ENCODE measurements at places on chromosomes 13 and 19.

DNA sequence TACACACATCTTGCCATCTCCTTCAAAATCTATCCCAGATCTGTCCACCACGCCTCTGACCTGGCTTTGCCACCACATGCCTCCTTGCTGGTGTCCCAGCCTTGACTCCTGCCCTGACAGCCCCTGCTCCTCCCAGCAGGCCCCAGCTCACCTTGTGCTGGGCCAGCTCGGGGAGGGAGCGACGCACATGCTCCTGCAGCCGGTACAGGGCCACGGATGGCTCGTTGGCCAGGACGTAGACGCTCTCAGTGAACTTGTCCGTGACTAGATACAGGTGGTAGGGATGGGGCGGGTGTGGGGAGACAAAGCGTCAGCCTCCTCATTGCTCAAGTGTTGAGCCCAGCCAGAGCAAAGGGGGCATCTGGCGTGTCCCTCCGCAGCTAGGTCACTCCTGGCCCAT, 5.2 kb downstream of the BORCS8 start:
- DNase-seq: no peak

DNA sequence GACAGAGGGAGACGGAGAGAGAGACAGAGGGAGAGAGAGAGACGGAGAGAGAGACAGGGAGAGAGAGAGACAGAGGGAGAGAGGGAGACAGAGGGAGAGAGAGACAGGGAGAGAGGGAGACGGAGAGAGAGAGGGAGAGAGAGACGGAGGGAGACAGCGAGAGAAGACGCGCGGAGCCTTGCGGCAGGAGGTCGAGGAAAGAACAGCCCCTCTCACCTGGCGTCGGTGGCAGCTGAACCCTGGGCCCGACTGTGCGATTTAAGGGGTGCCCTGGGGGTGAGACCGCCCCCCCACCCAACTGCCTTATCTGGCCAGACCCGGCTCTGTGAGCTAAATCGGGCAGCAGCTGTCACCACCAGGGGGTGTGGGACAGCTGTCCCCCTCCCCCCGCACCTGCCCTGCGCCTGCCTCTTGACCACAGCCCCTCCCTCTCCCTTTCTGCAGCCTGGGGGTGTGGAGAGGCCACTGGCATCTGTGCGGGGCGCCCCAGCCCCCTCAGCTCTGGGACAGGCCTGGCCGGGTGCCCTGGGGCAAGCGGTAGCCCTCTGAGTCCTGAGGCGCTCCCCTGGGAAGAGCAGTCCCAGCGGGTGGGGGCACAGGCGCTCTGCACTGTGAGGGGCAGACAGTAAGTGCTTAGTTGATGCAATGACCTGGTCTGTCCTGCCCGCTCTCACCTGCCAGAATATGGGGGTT, 10.8 kb downstream of the JOSD2 start:
- no peak for DNase-seq

DNA sequence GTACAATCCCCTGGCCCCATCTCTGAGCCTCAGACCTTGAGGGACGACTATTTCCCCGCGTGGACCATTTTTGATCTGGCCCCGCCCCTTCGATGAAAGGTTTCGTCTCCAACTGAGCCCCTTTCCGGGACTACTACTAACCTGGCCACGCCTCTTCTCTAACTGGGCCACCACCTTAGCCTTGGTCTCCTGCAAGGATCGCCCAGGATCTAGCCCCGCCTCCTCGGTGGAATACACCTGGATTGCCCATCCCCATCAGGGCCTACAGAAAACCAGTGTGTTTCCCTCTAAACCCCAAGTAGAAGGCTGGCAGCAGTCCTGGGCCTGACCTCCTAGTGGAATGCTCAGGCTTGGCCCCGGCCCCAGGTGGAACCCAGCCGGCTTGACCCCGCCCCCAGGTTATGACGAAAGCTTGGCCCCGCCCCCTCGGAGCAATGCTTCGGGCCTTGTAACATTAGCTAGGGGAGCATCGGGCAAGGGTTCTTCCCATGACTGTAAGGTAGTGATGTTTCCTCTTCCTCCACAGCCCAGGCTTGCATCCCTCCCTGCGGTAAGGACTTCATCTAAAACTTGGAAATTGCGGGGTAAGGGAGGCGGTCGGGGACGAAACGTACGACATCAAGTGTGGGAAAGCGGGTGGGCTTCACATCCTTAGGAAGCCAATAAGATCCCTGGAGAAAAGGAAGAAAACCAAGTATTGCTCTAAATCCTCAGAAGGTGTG, 9.1 kb downstream of the SPACA6 start:
- DNase-seq: no peak

- DNase-seq: peak; percentile 49
These were observed at the start of gene RASAL3 for GRCh38 chr19:15464394-15465385. RASAL3 (minus strand) TSS chr19:15464544; CDS start chr19:15464358, 186 bp downstream.

GRCh38 chr19:18263324-18264136, 10.7 kb downstream of the IQCN start:
- no peak for DNase-seq

DNA sequence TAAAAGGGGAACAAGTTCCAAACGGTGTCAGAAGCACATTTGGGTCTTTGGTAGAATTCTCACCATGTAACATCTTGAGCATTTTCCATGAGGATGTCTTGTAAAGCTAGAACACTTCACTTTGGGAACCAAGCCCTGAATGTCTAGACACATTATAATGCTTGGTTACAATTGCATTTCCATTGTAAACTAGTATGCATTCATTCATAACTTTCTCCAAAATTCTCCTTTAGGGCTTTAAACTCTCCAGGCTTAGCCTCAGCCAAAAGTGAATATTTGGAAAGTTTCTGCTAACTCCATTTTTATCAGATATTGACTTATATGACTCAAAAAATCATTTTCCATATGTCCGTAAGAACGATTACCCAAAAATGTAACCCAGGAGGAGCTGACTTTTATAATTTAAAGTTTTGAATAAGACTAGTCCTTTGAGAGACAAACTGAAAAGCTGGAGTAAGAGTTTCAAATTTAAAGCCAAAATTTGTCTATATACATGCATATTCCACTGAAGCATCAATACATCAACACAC, 1170.4 kb downstream of the EFNB2 start:
- no peak for DNase-seq

GRCh38 chr13:46536341-46536740, 16.6 kb upstream of the LRCH1 start:
- DNase-seq: no peak

DNA sequence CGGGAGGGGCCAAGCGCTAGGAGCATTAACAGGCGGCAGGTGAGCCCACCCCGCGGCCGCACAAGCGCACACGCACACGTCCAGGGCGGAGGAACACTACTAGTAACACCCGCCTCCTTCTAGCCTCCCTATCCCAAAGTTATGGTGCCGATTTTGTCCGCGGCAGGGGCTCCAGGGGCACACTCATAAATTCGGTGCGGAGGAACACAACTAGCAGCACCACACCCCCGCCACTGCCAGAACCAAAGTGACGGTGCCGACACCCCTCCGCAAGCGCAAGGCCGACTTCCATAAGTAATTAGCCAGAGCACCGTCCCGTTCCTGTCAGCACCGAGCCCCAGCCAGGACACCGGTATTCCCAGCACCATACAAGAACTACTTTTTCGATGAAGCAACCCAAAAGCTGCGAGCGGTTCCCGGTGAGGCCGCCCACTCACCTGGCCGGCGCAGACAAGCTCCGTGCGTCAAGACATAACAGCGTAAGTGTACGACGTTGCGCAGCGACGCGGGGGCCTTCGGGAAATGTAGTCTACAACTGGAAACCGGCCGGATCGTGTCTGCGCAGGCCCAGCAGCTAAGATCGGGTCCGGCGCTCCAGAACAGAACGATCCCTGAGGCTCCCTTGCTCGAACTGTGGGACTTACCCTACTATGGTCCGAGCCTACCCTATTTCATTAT, at the start of the genes ZNF540 and ZNF571:
Gene ZNF540, plus strand, starts transcription at position 573 of the 678 bp plus-strand sequence. CDS start 3,572 bp downstream, outside the sequence.
Gene ZNF571, minus strand, starts transcription at position 489 of the 678 bp plus-strand sequence. CDS start 8,116 bp downstream, outside the sequence.
- peak; percentile 87 for DNase-seq

DNA sequence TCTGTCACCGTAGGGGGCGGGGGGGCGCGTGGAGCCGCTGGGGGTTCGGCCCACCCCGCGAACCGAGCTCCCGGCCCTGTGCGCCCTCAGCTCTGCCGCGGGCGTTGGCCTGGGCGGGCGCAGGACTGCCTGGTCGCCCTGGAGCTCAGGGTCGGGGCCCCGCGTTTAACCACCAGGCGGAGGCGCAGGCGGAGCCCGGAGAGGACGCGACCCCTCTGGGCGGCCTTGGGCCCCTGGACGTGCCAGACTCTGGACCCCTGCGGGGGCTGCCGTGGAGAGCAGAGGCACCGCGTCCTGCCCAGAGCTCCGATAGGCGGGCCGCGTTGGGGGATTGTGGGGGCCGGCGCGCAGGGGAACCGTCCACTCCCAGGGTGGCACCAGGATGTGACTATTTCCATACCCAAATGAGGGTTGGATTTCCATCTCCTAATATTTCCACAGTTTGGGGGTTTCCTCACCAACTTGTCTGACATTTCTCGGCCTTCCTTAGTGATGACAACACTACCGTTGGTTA, 13.0 kb upstream of the USP29 start:
- DNase-seq: no peak

DNA sequence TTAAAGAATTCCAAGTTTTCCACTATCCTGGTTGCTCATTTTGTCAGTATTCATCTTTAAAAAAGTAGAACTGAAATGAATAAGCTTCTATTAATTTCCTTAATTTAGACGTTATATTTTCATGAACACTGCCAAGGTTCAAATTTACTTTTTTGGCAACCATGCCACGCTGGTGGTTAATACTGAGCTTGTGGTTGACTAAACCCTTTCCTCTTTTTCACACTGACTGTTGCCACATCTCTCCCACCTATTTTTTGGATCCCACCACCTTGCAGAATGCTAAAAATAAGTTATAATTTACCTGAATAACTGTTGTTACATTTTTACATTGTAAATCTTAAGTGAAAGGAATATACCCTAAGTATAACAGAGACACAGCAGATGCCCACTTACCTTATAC, 45.0 kb downstream of the FLT3 start:
- DNase-seq: no peak

DNA sequence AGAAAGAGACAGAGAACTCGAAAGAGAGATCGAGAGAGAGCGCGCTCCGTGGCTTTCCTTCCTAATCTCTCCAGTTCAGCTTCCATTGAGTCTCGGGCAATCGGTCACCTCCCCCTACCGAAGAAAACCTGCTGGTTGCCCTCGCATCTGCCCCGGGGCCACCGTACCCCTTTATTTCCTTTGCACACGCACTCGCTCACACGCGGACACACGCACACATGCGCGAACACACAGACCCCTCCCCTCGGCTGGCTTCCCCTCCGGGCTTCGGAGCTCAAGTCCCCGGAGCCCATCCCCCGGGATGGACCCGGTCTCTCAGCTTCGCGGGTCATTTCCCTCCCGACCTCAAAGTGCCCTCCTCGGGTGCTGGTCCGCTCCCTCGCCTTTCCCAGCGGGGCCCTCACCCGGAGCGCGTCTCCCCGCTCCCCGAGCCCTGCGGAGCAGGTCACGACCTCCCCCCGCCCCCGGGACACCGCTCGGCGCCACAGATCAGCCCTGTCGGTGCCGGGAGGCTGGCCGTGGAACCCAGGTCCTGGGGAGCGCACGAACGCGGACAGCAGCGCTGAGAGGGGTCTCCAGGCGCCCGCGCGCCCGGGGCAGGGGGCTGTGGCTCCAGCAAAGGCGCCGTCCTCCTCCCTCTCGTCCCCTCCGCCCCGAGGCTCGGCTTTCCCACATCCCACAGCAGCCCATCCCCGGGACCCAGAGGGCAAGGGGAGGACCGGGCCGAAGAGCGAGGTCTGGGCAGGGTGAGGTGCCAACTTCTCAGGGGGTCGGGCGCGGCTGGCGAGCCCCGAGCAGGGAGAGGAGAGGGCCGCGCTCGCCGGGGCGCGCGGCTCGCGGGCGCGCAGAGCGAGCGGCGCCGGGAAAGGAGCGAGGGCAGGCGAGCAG, 1.8 kb downstream of the DACH1 start:
- DNase-seq: no peak

DNA sequence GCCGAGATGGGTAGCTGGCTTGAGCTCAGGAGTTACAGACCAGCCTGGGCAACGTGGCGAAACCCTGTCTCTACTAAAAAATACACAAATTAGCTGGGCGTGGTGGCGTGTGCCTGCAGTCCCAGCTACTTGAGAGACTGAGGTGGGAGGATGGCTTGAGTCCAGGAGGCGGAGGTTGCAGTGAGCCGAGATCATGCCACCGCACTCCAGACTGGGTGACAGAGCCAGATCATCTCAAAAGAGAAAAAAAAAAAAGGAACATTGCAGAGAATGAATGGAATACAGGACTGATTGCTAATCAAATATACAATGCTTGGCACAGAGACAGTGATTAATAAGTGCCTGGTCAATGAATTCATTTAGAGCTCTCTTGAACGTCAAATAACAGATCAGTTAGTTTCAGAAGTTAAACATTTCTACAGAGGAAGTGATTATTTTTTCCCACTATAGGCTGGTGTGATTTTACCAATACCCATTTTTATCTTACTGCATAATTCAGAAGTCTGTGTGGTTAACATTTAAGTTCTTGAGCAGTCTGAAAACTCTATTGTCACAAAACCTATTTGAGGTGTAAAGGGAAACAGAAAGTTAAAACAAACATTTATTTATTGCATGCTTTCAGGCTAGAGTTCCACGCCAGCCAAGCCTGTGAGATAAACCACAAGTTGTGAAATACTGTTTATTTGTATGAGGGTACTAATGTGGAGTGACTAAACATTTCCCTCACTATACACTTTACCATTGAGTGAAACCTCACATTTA, 7.7 kb upstream of the TBC1D4 start:
- no peak for DNase-seq

- no peak for DNase-seq
These were observed 6.0 kb upstream of the CTU1 start for GRCh38 chr19:51114087-51114729.

DNA sequence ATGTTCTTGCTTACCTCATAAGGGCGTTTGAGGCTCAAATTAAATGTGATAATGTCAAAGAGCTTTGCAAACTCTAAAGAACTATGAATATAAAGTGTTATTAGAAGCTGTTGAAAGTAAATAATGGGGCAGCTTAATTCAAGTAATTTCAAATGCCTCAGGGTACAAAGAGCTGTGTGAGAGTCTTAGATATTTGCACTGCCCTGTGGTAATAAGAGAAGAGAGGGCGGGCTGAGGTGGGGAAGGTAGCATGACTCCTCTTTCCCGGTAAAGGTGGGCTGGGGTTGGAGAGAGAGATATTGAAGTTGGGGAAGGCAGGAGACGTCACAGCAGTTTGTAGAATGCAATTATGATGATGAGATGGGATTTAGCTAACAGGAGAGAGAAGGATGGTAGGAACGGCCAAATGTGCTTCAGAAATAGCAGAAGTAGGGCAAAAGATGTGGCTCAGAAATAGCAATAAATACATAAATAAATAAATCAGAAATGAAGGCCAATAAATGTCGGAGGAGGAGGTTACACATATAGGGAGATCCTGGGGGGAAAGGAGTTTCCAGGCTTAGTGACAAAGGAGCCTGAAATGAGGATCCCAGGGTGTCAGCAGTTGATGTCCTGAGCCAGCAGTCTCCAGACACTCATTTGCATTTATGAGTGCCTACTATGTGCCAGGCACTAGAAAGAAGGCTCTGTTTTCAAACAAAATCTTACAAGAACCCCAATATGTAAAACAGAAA, 35.7 kb upstream of the RCBTB2 start:
- DNase-seq: no peak

GRCh38 chr13:75391432-75392100, 90.4 kb downstream of the TBC1D4 start:
- DNase-seq: no peak

GRCh38 chr13:98797456-98797855, 45.0 kb upstream of the SLC15A1 start:
- no peak for DNase-seq

- DNase-seq: no peak
These were observed at the start of gene CYP4F11 for GRCh38 chr19:15934332-15935078. CYP4F11 (minus strand) TSS chr19:15934529; CDS start chr19:15934408, 121 bp downstream.
